ENCODE measurements at places on chromosomes 3 and 15.

- DNase-seq: no peak
Observed at GRCh38 chr3:123104550-123104949, 37.7 kb downstream of the PDIA5 start.

DNA sequence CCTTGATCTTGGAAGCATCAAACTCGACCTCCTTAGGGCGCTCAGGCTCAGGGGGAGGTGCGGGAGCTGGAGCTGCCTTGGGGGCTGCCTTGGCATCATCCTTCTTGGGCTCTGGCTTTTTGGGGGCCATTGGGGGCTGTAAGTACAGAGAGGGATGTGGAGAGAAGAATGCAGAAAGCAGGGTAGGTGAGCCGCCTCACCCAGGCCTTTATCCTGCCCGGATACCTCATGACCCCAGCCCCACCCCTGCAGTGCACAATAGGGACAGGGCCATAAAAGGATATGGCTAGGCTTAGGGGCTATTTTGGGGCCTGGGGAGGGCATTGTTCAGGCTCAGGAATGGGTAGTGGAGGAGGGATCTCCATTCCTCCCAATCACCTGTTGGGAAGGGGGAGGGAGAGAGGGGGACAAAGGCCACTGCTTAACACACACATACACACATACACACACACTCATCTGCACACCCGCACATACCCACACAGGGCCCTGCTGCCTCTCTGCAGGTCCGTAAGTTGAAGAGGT, at the start of gene MYL3:
Gene MYL3, minus strand, starts transcription at position 184 of the 522 bp plus-strand sequence. Its CDS starts 54 bp downstream, at position 130.
- DNase-seq: no peak

GRCh38 chr3:10702961-10703740, 112.9 kb upstream of the SLC6A11 start:
- peak; percentile 61 for DNase-seq

DNA sequence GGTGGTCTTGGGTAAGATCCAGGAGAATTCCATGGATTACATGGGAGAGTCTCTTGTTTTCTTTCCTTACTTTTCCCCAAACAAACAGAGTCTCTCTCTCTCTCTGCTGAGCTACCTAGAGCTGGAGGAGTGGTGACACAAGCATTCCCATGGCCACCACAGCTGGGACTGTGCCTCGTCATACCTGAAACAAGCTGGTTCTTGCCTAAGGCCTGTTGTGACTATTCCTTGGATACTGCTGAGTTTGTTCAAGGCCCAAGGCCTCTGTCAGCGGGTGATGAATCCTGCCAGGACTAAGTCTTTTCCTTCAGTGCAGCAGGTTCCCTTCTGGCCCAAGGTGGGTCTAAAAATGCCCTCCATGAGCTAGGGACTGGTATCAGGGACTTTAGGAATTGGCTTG, 378.1 kb upstream of the ZNF385D start:
- DNase-seq: no peak

- no peak for DNase-seq
Observed at GRCh38 chr15:57510647-57511046, 81.1 kb upstream of the MYZAP start.

DNA sequence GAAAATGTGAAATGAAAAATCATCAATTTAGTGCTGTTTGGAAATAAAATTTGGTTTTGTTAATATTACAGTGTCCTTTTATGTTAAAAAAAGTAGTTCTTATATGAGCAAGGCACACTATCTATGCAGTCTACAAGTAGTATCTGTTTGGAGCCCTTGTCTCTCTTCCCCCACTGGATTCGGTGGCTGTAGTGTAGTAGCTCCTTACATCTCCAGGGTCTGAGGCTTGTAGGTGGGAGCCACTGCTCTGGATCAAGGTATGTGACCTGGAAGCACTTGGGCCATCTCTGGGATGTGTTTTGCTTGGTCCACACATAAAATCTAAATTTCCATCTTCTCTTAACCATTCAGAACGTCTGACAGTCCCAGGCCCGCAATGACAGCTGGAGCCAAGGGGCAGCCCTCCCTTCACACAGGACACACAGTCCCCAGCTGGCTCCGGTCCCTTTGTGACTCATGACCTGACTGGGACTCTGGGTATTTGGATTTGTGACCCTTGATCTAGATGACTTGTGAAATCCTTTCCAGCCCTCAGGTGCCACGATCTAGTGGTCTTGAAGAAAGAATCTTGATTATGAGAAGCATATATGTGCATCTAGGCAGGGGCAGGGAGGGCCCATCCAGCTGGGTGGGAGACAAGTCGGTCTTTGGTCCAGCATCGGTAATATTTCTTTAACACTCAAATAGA, 80.0 kb downstream of the USP13 start:
- no peak for DNase-seq

GRCh38 chr3:65785065-65785645, 253.6 kb downstream of the MAGI1 start:
- DNase-seq: peak; percentile 42

- DNase-seq: no peak
Observed at GRCh38 chr15:87712211-87712610, 544.3 kb downstream of the NTRK3 start.

GRCh38 chr3:159859424-159859823, 129.2 kb upstream of the IL12A start:
- no peak for DNase-seq

- DNase-seq: no peak
Observed at GRCh38 chr15:29348336-29348914, 78.8 kb upstream of the NSMCE3 start.

Measured in NCI-H2227 treated with DMSO at 0.1 percent for 48 hours (cell line).